ENCODE measurements at places on chromosomes 3 and 15.
A peak's percentile ranks its signal among the peaks of the same experiment; 100 is the strongest.

- no peak for DNase-seq
Measured at GRCh38 chr3:194395212-194395611, 3.9 kb downstream of the GP5 start.

DNA sequence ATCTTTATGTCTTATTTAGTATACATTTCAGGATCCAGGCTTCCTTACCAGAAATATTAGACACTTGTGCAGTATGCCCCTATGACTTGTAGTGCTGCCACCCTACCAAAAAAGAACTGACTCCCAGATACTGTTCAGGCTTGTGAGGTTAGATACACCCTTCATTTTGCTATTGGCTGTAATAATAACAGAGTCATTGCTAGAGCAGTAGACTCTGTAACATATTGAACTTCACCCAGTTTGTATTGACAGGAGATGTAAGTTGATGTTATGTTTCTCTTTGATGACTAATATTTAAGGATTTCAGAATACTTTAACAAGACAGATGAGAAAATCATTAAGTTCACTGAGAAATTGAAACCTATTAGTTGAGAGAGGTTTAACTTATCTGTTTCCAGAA is 32.9 kb downstream of the RNF111 start:
- DNase-seq = no peak

DNA sequence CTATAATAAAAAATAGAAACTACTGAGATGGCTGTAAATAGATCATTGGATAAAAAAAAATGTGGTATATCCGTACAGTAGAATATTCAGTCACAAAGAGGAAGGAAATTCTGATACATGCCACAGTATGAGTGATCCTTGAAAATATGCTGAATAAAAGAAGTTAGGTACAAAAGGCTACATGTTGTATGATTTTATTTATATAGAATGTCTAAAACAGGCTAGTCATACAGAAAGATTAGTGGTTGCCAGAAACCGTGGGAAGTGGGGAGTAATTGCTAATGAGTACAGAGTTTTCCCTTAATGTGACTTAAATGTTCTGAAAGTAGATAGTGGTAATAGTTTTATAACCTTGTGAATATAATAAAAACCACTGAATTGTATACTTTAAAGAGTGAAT is 24.9 kb upstream of the FAH start:
- no peak for DNase-seq

DNA sequence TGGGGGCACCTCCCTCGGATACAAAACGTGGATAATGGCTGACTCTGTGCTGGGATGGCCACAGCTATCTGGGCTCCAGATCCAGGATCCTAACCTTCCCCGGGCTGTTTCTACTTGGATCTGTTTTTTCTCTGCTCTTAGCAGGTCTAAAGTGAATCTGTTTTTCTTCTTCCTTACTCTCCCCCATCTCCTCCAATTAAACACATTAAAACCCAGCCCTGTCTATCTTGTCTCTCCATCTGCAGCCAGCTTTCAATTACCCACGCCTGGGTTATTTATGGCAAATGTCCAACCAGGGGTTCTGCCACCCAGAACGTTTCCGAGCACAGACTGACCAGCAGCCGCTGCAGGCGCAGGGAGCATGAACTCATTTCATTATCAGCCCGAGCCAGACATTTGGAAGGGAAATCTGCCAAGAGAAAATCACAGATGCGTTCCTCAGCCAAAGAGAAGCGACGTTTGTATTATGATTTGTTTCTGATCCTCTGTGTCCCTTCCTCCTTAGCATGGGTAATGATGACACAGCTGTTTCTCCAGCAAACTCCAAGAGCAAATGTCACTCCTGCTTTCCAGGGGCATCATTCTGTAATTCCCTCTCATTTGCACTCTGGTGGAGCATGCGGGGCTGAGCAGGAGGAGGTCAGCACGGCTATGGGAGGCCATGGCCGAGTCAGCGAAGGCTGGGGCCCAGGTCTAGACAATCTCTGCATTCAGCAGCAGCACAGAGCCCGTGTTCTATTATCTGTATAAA is 42.0 kb downstream of the UMPS start:
- DNase-seq = no peak

GRCh38 chr15:62394079-62394478 is 229.0 kb upstream of the C2CD4B start:
- DNase-seq = no peak

- DNase-seq = peak; percentile 39
Measured at GRCh38 chr15:41501931-41502794, 8.5 kb downstream of the ITPKA start.

GRCh38 chr3:182462152-182462551 is 331.2 kb upstream of the ATP11B start:
- no peak for DNase-seq

GRCh38 chr3:139323146-139323545 is 20.7 kb upstream of the MRPS22 start:
- DNase-seq = no peak

- no peak for DNase-seq
Measured at GRCh38 chr3:141928631-141929270, 52.3 kb downstream of the ATP1B3 start.

DNA sequence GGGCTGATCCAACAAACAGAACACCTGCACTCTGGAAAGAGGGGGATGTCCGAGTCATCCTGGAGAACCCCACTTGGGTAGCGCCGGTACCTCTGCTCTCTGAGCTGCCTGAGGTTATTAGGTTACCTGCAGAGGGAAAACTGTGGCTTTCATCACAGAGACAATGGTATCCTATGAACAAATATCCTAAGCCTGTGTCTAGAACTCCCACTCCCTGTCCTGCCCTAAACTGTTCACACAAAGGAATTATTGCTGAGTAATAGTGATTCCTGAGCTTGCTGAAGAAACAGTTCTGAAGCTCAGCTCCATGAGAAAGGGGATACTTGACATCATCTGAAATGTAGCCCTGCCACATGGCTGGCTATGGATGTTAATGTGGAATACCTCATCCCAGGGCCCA is 31.9 kb upstream of the WNT5A start:
- DNase-seq = no peak

- no peak for DNase-seq
Measured at GRCh38 chr15:65521350-65521749, 3.9 kb upstream of the DPP8 start.

- DNase-seq = no peak
Measured at GRCh38 chr3:186664506-186664905, 1.3 kb upstream of the HRG start.

DNA sequence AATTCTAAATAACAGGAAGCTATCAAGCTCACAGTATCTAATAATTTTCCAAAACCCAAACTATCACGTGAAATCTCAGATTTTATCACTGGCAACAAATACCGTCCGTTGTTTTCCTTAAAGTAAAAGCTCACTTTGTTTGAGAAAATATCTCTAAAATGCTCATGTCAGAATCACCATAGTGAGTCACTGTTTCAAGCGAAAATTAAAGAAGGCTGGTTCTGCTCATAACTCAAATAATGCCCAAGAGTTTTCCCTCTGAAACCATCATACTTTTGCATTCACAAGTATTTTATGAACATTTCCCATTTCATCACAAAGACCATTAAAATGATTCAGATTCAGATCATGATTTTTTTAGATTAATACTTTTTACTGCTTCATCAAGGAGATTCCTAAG is 50.6 kb downstream of the TBL1XR1 start:
- no peak for DNase-seq

DNA sequence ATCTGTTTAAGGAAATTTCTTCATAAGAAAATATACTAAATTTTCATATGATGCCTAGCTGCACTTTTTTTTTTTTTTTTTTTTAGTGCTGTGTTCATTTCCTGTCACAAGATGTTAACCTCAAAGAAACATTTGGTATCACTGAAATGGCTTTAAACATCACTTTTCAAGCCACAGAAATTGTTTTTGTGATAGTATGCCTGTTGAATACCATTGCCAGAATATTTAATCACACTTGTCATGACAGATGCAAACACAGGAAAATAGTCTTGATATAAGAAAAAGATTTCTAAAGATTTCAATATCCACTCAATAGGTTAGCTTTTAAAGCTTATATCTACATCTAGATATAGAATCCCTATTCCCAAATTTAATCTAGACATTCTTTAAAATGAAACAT is 608.5 kb upstream of the AGTR1 start:
- DNase-seq = no peak

- DNase-seq = no peak
Measured at GRCh38 chr3:171873580-171873979, 30.4 kb downstream of the TMEM212 start.

GRCh38 chr3:72004749-72005292 is 219.9 kb upstream of the PROK2 start:
- no peak for DNase-seq

- no peak for DNase-seq
Measured at GRCh38 chr3:81859524-81859923, 98.1 kb upstream of the GBE1 start.

GRCh38 chr15:58224068-58224467 is 85.9 kb downstream of the AQP9 start:
- no peak for DNase-seq
